Omental fat pad (tissue), 4 donors: ENCODE measurements at places on chromosomes 7 and 10. TPM values are rescaled to one million over a fixed set of nuclear protein-coding genes. Genes with fewer than 3 reads are reported as not detected.

The CDK5 gene
- 10.4 TPM for total RNA-seq

The LOXL4 gene
- 3.3 TPM for total RNA-seq

GRCh38 chr10:28580825-28581224, 47.9 kb downstream of the WAC start:
- DNase-seq, result no peak

The LEP gene
- total RNA-seq, result 278 TPM

GRCh38 chr7:50474382-50475160, 24.4 kb upstream of the FIGNL1 start:
- DNase-seq, result no peak

GRCh38 chr7:27168265-27168947, 3.1 kb upstream of the HOXA9 start:
- DNase-seq, result no peak

- DNase-seq, result no peak
These were observed 78.1 kb downstream of the CXCL12 start for GRCh38 chr10:44306762-44307161.

DNA sequence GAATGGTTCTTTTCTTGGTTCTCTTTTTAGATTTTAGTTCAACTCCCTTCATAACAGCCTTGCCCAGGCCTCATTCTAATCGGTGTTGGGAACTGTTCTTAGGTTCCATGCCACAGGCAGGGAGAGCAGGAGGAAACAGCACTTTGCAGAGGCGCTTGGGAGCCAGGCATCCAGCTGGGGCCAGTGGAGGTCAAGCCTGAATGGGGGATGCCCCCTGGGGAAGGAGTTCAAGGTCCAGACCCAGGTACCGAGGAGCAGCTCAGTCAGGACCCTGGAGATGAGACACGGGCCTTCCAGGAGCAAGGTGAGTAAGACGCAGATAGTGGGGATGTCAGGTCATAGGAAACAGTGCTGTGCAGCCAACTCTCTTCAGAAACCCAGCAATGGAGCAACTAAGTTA, 4.5 kb downstream of the ZSCAN25 start:
- DNase-seq, result no peak

DNA sequence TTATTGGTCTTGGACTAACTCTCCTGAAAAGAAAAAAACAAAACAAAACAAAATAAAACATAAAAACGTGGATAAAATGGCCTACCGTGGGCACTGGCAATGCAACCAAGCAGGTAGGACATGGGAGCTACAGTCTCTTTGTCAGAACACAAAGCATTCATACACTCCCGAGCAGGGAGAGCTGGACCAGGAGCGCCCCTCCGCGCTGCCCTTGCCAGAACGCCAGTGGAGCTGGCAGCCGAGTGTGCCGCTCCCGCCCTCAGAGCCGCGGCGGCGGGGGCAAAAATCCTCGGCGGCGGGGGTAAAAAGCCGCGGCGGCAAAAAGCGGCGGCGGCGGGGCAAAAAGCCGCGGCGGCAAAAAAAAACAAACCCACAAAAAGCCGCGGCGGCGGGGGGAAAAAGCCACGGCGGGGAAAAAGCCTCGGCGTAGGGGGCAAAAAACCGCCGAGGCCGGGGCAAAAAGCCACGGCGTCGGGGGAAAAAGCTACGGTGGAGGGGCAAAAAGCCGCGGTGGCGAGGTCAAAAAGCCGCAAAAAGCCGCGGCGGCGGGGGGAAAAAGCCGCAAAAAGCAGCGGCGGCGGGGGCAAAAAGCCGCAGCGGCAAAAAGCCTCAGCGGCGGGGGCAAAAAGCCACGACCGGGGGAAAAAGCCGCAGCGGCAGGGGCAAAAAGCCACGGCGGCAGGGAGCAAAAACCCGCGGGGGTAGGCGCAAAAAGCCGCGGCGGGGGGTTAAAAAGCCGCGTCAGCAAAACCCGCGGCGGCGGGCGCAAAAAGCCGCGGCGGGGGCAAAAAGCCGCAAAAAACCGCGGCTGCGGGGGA, 418.1 kb downstream of the ZNF716 start:
- DNase-seq, result no peak

GRCh38 chr10:47035819-47036337, 124.7 kb downstream of the PTPN20 start:
- DNase-seq, result no peak

- DNase-seq, result no peak
These were observed 31.2 kb downstream of the COL17A1 start for GRCh38 chr10:104054430-104054829.

The ENTPD1 gene
- total RNA-seq, result 23.9 TPM

DNA sequence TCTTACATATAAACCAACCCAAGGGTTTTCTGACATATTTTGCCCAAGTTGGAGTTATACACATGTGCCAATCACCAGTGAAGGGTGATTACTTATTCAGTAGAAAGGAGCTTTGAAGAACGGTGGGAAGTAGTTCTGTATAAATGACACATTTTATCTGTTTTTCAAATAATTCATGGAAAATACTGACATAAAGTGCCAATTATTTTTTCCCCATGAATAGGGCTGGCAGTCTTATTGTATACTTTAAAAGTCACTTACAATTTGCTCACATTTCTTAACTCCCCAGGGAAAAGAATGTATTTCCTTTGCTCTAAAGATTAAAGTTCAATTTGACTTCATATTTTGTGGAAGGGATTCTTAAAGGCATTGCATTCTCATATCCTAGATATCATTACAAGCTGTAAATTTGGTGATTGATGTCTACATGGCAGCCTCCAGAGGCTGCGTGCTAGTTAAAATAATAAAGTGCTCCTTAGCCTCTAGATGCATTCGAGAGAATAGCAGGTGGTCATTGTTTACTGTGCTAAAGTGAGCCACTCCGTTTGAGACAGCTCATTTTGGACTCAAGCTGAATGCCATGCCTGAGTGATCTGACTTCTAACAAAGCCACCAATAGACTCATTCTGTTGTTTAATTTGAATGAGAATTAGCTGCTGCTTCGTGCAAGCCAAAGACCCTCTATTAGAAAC, 148.8 kb upstream of the NRP1 start:
- no peak for DNase-seq

DNA sequence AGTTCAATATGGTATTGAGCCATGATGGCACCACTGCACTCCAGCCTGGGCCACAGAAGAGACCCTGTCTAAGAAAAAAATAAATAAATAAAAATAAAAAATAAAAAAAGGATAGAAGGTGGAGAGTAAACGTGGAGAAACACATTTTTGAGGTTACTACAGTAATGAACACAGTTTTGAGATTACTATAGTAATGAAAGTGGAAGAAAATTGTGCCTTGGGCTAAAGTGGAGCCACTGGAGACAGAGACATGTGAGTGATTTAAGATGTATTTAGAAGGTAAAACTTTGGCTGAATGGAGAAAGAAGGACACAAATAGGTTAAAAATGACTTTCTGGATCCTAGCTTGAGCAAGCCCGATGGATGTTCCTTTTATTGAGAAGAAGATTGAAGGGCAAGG, 76.8 kb downstream of the HGF start:
- no peak for DNase-seq

DNA sequence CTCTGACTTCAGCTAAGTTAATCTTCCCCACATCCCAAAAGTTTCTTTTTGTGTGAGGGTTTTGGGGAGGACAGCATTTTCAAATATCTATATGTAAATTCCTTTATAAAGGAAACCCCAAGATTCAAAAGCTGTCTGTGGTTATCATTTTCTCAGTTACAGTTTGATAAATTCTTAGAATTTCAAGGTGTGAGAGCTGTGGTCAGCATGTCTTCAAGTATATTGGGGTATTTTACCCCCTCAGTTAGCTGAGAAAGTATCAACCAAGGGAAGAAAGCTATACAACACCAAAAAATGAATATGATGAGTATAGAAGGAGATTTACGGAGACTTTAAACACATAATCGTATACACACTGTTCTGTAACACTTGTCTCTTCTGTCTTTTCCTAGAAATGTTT, 109.2 kb downstream of the SND1 start:
- DNase-seq, result no peak

The ALOX5 gene
- total RNA-seq, result 153 TPM

The INSIG1 gene
- 125 TPM for total RNA-seq

The DCLRE1C gene
- 12.5 TPM for total RNA-seq

The SEMA3D gene
- total RNA-seq, result 5.2 TPM

- no peak for DNase-seq
These were observed 718.8 kb downstream of the MAGI2 start for GRCh38 chr7:78734626-78735025.

The GIMAP8 gene
- 15.2 TPM for total RNA-seq

DNA sequence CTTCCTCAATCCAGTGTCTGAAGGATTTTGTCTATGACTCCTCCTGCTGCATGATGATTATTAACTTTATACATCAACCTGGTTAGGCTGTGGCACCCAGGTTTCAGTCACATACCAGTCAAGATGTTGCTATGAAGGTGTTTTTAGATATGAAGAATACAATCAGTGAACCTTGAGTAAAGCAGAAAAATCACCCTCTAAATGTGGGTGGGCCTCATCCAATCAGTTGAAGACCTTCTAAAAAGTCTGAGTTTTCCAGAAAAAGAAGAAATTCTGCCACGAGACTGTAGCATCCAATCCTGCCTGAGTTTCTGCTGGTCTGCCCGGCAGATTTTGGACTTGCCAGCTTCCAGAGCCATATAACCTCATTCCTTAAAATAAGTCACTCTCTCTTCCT, 126.1 kb upstream of the FRMD4A start:
- no peak for DNase-seq

DNA sequence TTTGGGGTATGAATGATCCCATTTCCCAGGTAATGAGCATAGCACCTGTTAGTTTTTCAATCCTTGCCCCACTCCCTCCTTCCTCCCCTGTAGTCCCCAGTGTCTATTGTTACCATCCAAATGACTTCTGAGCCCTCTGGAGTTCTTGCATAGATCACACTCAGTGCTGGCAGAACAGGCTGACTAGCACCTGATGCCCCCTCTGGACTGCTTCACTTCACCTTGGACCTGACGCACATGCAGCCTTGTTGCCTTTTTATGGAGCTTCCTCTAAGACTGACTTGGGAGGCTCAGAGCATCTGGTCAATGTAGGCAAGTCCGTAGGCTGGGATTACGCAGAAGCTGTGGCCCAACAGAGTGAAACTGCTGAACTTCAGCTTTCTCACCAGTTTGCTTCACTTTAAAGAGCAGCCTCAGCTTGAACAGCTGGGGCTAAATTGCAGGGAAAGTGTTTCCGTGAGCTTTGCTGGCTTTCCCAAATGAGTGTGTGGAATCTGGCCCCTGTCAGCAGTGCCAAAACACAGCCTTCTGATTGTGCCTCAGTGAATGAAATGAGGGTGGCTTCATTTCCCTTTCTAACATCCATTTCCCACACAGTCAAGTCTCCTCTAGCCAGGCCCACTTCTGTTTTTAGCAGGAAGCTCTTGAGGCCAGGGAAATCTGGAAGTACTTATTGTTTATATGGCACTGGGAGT, 48.5 kb downstream of the NXPH1 start:
- DNase-seq, result no peak

DNA sequence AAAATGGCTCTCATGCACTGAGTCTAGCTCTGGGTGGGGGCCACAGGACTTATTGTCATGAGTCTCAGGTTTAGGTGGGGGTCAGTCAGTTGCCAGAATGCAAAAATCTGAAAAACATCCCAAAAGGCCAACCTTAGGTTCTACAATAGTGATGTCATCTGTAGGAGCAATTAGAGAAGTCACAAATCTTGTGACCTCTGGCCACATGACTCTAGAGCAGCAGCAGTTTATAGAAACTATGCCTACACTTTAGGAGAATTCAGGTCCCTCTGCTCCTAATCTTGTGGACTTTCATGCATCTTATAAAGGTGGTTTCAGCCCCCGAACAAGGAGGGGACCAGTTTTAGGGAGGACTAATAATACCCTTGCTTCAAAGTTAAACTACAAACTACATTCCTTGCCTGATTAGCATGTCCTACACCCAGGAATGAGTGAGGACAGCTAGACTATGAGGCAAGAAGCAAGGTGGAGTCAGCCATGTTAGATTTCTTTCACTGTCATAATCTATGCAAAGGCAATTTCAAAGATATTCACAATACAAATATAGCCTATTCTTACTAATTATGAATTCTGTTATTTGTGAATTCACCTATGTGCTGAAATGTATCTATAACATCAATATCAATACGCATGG, 123.5 kb upstream of the ADCY1 start:
- DNase-seq, result no peak

- DNase-seq, result no peak
These were observed 50.9 kb downstream of the TCERG1L start for GRCh38 chr10:131260452-131261211.

The PDE6C gene
- total RNA-seq, result not detected

GRCh38 chr10:133241501-133242205, 4.0 kb downstream of the VENTX start:
- no peak for DNase-seq

DNA sequence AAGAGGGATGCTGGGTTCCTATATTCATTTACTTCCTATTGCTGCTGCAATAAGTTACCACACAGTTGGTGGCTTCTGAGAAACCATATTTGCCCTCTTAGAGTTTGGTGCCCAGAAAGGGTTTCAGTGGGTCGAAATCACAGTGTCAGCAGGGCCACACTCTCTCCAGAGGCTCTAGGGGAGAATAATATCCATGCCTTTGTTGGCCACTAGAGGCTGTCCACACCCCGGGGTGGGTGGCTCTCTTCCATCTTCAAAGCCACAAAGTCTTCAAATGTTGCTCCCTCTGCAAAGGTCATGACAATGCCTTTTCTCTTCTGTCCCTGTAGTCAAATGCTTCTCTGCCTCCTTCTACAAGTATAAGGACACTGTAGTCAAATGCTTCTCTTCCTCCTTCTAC, 989.4 kb downstream of the CCSER2 start:
- no peak for DNase-seq

The ZPBP gene
- not detected for total RNA-seq

- no peak for DNase-seq
These were observed 42.5 kb downstream of the VCL start for GRCh38 chr10:74040200-74041126.

DNA sequence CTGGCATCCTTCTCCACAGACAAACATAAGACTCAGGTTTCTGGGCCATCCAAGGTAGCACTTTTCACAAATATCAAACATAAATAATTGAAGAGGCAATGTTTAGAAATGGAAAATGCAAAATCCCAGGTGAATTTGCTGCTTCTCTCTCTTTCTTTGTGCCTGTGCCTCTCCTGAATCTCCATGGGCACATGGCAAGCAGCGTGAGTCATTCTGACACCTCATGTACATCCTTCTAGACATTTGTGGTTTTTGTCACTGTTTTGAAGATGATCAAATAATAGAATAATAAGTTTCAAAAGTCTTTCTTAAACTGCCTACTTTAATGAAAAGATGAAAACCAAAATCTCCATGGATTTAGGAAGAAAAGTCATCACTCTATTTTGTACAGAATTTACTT, 60.3 kb upstream of the RAB11FIP2 start:
- DNase-seq, result no peak

DNA sequence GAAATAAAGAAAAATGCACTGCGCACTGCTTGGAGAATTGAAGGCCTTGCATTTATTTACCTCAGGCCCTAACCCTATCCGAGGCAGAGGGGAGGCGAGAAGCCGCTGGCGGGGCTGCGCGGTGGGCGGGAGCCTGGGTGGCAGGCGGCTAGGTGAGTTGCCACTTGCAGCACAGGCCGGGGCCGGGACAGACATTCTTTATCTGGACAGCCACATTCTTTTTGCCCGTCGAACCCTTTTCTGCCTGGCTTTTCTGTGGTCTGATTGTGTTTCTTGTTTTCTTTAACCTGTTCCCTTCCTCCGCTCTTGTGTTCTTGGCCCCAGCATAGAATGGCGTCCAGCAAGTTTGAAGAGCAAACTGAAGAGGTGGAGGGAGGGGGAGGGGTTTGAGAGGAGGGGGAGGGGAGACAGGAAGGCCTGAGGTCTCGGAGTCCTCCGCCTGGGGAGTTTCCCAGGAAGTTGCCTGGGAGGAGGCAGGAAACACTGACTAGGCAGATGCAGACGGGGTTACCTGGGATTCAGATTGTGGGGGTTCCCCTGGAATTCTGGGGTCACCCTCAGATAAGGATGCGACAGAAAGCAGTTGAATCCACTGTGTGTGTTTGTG, 5.1 kb downstream of the SHH start:
- DNase-seq, result no peak

GRCh38 chr7:118793582-118793981, 569.1 kb downstream of the ANKRD7 start:
- DNase-seq, result no peak
